ENCODE measurements at places on chromosomes 6 and 20.

DNA sequence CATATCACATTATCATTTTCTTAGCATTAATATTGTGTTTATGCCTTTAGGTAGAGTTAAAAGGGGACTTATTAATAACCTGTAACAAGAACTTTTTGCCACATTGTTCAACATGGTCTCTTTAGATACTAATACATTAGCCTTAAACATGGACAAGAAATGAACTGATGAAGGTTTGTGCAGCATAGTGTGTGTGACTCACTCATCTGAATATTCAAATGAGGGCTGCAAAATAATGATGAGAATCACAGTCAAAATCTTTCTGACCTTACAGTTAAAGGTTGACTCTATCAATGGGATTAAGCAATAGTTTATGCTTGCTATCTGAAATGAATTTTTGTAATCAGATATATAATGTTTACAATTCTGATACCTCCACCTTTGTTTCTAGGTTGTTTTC lies 1189.3 kb upstream of the CITED2 start:
- no peak for DNase-seq

DNA sequence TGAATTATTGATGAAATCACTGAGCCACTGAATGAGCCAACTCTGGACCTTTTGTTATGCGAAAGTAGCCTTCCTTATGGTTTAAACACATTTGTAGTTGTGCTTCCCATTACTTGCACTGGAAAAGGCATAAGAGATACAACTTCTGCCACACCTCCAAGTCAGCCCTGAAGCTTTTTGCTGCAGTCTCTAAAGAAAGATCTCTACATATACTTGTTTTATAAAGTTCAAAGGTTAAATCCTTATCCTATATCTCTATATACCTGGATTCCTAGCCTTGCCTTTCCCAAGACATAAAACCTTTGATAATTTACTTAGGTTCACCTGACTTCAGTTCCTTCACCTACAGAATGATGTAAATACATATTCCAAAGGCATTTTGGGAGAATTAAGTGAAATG lies 132.0 kb downstream of the PTPRK start:
- no peak for DNase-seq

DNA sequence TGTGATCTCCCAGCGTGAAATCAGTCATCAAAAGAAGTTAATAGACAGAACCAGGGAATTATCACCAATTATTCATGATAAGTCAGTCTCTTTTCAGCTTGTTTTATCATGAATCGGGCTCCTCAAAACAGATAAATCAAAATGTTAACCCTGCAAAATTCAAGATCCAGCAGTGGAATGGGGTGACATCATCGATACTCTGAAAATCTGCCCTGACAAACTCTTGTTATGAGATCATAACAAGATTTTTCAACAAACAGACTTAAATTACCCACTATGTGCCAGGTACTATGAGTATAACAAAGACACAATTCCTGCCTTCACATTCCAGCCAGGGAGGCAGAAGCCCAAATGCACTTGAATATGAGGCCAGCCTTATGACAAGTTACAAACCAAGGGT lies 64.4 kb downstream of the PTPRK start:
- DNase-seq: no peak

- no peak for DNase-seq
These were observed 425.1 kb upstream of the JAG1 start for GRCh38 chr20:11098888-11099287.

DNA sequence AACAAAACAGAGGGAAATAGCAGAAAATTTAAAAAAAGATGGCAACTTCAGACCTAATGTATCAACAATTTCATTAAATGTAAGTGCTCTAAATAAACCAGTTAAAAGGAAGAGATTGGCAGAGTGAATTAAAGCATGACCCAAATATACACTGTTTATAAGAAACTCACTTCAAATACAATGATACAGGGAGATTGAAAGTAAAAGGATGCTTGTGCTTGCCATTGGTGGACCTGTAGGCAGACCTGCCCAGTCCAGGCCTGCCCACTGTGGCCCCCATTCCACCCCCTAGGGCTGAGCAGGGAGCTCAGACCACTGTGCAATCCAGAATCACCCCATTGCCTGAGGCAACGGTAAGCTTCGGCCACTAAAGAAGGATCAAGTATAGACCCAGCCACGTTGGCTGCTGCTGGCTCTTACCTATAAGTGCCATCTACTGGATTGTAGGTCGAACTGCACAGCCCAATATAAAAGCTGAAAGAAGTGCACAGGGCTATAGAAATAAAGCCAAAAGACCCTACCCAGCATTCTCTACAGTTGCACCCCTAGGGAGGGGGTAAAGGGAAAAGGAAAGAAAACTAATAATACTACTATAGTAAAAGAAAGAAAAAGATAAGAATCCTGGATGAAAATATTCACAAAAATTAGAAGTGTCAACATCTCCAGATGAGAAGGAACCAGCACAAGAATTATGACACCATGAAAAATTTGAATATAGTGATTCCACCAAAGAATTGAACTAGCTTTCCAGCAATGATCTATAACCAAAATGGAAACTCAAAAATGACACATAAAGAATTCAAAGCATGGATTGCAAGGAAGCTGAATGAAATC lies 36.1 kb downstream of the PSMB1 start:
- peak; percentile 81 for DNase-seq

DNA sequence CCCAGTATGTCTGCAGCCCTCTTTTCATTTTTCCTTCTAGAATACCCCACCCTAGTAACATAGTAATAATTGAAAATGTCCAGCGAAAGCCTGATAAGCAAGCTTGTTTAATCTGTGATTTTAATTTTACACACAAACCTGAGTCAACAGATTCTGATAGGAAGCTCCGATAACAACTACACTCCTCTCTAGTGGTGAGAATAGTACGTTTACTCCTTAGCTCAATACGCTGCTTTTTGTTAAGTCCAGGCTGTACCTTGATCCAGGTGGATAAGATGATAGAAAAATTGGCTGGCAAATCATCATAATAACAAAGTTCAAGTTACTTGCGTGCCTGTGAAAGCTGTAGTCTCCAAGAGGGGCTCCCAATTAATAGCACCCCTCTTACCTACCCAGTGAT lies 25.5 kb upstream of the DCBLD1 start:
- DNase-seq: no peak

DNA sequence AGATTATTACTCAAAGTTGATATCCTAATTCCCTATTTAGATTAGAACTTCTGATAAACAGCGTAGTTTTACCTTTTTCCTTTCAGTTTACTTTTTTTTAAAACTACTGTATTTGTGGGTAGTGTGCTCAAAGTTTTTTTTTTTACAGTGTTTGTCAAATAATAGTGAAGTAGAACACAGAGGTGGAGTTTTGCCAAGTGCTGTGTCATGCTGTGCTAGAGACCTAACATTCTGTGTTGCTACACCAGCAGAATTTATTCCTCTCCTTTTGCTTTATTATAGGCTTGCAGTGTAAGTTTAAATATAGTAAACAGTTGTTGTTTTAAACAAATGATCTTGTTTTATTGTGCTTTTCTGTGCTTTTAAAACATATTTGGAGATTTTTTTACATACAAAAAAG lies 125.4 kb downstream of the HIVEP1 start:
- no peak for DNase-seq

GRCh38 chr6:136717716-136717990 lies 74.6 kb downstream of the MAP3K5 start:
- DNase-seq: no peak

GRCh38 chr6:148885136-148885865 lies 138.5 kb downstream of the UST start:
- no peak for DNase-seq

DNA sequence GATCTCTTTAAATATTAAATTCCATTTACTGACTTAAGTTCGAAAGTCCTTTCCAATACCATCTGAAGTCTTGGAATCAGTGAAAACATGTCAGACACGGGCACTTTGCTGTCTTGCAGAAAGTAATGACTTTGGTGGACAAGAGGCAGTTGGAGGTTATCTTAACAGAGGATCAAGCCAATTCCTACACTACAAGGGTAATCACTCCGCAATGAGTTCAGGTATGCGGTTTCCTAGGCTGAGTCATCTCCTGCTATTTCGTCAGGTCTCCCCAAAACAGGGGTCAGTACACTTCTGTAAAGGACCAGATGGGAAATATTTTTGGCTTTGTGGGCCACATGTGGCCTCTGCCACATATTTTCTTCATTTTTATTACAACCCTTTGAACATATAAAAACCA lies 656.6 kb downstream of the KIF16B start:
- no peak for DNase-seq

DNA sequence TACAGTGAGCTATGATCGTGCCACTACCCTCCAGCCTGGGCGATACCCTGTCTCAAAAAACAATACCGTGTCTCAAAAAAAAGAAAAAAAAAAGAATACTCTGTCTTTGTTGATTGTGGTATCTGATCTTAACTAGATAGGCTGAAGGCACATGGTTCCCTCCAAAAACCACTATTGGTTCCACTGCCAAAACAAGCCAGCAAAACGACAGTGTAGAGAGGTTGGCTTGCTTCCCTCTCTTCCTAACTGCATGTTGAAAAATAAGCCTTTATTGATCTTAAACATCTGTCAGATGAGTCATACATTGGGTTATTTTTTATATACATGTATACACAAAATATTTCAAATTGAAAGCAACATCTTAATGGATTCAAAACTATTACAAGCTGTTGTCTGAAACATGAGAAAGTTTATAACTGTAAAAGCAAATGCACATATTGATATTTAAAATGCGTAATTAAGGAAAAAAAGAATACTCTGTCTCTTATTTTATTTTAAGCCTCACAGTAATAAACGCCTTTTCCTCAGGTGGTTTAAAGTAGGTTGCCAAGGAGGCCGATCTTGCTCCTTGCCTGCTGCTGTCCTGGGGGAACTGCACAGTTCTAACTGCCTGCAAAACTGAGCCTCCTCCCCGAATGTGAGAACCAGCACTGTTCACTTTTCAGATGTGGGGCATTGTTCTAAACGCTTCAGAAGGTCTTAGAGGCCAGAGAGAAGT lies 7.0 kb upstream of the NINL start:
- DNase-seq: peak; percentile 1

DNA sequence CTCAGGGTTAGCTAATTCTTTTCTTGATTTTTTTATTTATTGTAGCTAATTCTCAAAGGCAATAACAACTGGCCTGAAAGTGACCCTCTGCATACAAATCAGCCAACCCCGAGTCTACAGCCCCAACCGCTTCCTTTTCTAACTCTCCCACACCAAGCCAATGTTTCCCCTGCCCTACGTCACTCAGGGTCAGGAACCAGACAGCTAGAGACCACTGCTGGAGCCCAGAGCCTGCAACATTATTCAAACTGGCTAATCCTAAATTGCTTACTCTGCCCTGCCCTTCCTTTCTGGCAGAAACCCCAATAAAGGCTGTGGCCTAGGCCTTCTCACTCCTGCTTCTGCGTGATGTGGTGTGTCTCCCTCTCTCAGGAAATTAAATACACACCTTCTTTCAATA lies 320.7 kb downstream of the CBLN4 start:
- no peak for DNase-seq

DNA sequence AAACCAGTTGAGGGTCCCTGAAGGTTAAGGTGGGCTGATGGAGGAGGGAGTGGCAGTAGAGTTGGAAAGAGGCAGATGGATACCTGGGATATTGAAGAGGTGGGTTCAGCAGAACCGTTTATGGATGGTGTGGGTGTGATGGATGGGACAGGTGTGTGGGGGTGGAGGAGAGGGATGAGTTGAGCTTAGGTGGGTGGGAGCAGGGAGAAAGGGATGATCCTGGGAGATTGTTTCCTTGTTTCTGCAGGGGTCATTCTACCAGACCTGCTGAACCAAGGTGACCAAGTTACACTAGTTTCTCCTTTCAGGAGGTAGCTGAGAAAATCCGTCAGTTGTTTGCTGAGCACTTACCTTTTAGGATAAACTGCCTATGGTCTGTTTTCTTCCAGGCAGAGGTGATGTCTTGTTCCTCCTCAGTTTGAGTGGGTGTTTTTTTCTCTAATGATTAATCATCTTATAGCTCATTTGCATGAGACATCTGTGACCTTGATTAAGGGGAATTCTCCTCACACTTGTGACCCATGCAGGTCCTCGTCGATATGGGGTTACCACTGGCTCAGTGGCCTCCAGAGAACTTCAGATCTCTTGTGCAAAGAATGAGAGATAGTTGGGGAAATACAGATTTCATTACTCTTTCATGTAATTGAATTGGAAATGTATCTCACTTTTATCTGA lies 53.0 kb downstream of the FARS2 start:
- no peak for DNase-seq

- DNase-seq: no peak
These were observed 739.7 kb upstream of the POU3F2 start for GRCh38 chr6:98094696-98095095.

- peak; percentile 41 for DNase-seq
These were observed 26.0 kb upstream of the CRIP3 start for GRCh38 chr6:43334466-43335095.

- no peak for DNase-seq
These were observed 48.9 kb upstream of the GCM1 start for GRCh38 chr6:53197553-53197952.

GRCh38 chr6:4349323-4349722 lies 213.9 kb upstream of the ECI2 start:
- no peak for DNase-seq

DNA sequence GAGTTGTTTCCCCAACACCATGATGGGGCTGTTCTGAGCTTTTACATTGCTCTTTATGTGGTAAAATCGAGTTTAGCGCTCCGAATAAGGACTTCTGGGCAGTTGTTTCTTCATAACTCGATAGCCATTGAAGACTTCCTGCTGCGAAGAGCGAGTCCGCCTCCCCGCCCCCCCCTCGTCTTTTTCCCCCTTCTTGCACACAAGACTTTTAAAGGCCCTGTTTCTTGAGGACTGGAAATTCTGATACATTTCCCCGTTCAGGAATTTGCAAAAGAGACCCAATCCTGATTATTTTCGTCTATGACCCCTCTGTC lies 1.5 kb upstream of the CITED2 start:
- DNase-seq: no peak

- DNase-seq: peak; percentile 84
These were observed 6.2 kb upstream of the SOX4 start for GRCh38 chr6:21587179-21587960.

- no peak for DNase-seq
These were observed 50.4 kb downstream of the BTBD9 start for GRCh38 chr6:38589367-38589720.

DNA sequence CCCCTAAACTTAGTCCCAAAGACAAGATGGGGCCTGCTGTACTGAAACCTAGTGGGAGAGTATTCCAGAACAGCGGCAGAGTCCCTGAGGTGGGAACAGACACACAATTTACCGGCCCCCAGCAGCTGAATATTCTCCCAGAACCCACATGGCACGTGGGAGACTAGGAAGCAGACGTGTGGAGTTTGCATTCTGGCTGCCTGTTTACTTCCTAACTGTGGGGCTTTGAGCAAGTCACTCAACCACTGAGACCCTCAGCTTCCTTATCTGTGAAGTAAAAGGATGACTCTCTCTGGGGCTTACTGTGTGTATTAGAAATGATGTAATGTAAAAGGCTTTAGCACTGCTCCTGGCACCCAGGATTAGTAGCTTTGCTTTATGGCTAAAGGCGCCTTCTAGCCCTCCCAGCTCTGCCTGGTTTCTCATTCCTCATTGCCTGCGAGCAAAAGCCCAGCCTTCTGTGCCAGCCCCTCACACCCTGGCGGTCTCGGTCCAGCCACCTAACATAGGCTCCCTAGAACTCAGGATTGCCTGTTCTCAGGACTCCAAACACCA lies 353.1 kb downstream of the CDC5L start:
- no peak for DNase-seq
